ENCODE measurements at places on chromosomes 11 and 22.

DNA sequence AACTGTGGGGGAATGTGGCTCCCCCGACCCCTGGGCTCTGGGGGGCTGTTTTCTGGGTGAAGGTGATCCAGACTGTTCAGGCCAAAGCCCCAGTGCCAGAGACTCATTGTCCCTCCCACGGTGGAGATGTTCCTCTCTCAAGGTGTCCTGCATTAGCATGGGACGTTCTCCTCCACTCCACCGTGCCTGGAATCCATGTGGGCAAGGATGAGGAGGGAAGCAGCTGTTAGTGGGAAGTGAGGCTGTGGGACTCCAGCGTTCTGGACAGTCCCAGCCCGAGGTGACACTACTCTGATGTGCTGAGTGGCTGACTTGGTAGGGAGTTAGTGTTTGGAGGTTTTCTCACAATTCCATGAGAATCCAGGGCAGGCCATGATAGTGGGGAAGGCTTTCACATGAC lies 31.4 kb upstream of the CLDN5 start:
- DNase-seq = no peak

DNA sequence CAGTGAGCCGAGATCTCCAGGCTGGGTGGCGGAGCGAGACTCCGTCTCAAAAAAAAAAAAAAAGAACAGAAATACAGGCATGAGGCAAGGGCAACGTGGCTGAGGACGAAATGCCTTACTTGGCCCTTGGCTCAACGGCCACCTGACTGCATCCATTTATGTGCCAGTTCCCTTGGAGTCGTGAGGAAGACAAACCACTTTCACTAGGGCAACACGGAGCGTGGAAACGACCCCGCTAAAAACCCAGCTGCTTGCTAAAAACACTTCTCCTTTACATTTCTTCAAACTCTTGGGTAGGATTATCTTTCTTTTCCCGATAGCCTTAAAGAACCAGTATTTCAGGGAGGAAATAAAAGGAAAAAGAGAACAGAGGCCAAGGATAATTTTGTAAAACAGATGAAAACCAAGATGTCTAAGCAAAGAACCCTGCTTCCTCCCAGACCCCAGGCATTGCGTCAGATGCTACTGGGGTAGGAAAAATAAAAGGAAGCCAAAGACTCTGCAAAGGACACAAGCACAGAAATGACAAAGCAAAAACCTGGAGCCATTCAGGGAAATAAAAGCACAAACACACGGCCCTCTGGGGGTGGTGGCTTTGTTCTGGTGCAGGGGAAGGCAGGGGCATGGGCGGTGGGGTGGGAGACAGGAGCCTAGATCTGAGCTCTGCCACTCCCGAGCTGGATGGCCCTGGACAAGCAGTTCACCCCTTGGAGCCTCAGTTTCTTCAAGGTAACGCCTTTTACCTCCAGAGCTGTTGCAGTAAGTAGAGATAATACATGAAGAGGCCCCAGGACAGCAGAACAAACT lies 37.0 kb downstream of the PC start:
- no peak for DNase-seq

- no peak for DNase-seq
These were observed 8.0 kb downstream of the POU2AF1 start for GRCh38 chr11:111370902-111371578.

- peak; percentile 5 for DNase-seq
These were observed 120.1 kb upstream of the OR9Q1 start for GRCh38 chr11:57903441-57904123.

GRCh38 chr22:30041881-30042280 lies 38.4 kb upstream of the HORMAD2 start:
- DNase-seq = no peak

DNA sequence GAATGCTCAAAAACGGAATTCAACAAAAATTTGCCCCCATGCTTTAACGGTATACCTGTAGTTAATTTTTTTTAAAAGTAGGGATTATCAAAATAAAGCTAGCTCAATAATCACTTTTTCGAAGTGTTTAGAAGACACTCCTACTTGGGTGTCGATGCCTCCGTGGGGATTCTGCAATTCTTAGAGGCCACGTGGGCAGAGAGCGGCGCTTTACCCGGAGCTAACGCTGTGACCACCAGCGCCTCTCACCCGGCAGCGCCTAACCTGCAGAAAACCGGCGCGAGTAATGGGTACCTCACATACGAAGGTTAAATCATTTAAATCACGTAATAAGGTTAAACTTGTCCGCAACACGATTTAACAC lies 583 bp downstream of the TAF1D start:
- DNase-seq = peak; percentile 40

- no peak for DNase-seq
These were observed 590.2 kb upstream of the LRRC4C start for GRCh38 chr11:42049650-42050049.

GRCh38 chr11:102318469-102318868 lies 1.2 kb downstream of the BIRC3 start:
- DNase-seq = peak; percentile 26

DNA sequence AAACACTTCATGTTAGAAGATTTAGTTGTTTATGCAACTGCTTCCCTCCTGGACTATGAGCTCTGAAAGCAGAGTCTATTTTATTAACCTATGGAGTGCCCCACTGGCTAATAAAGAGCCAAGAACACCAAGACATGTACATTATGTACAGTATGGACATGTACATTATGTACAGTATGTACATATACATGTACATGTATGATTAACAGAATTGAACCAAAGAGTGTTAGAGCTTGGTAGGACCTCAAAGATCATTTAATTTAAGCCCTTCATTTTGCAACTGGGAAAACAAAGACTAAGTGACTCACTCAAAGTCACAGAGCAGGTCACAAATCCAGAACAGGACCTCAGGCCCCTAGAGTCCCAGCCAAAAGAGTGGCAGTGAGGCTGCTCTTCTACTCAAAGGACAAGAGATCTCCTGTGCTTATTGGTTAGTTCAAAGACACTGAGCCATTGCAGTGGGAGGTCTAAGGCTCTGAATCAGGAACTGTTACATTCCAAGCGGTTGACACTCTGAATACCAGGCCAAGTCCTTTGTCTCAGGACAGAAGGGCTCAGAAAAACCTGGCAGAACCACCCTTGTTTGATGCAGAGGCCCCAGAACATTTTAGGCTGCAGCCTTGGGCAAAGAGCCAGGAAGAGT lies 103.8 kb downstream of the FAM168A start:
- no peak for DNase-seq

- no peak for DNase-seq
These were observed 145.7 kb upstream of the TEAD1 start for GRCh38 chr11:12528487-12528886.

- DNase-seq = no peak
These were observed 141.6 kb downstream of the SNX19 start for GRCh38 chr11:130774703-130775102.

DNA sequence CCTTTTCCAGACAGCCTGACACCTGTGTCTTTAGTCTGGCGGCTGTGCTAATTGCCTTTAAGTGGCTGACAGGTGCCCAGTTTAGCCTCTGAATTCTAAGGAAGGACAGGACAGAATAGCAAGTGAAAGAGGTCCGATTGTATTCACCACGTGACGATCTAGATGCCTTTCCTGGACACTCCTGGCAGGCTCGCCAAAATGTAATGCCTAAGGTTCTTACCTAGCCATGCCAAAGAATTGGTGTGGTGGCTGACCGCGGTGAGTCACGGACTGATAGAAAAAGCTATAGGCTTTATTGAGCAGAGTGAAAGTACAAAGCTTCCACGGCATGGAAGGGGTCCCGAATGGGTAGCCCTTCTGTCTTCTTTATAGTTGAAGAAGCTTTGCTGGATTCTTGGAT lies 26.7 kb downstream of the ANKRD42 start:
- DNase-seq = no peak

GRCh38 chr22:24420072-24420976 lies 7.1 kb upstream of the ADORA2A start:
- no peak for DNase-seq

DNA sequence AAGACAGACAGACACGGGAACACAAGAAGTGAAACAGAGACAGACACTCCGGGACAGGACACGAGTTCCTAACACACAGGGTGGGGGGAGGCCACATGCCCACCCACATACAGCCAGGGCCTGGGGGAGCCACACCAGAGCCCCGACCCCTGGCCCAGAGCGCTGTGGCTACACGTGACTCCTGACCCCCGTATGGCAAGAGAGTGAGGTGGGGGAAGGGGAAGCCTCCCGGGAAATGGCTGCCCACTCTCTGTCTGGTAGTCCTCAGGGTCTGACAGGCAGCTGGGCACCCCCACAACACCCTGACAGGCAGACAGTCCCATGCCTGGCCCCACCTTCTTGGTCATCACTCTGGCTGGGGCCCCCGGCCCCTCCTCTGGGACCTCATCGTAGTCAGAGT lies 38.6 kb upstream of the PDE2A start:
- no peak for DNase-seq

GRCh38 chr22:37162221-37163095 lies 12.7 kb upstream of the IL2RB start:
- DNase-seq = peak; percentile 52

- DNase-seq = no peak
These were observed 9.0 kb upstream of the AHNAK start for GRCh38 chr11:62555464-62556107.

GRCh38 chr22:41844513-41844912 lies 11.6 kb downstream of the SREBF2 start:
- no peak for DNase-seq

- no peak for DNase-seq
These were observed 5.4 kb downstream of the GRK2 start for GRCh38 chr11:67271541-67272284.

DNA sequence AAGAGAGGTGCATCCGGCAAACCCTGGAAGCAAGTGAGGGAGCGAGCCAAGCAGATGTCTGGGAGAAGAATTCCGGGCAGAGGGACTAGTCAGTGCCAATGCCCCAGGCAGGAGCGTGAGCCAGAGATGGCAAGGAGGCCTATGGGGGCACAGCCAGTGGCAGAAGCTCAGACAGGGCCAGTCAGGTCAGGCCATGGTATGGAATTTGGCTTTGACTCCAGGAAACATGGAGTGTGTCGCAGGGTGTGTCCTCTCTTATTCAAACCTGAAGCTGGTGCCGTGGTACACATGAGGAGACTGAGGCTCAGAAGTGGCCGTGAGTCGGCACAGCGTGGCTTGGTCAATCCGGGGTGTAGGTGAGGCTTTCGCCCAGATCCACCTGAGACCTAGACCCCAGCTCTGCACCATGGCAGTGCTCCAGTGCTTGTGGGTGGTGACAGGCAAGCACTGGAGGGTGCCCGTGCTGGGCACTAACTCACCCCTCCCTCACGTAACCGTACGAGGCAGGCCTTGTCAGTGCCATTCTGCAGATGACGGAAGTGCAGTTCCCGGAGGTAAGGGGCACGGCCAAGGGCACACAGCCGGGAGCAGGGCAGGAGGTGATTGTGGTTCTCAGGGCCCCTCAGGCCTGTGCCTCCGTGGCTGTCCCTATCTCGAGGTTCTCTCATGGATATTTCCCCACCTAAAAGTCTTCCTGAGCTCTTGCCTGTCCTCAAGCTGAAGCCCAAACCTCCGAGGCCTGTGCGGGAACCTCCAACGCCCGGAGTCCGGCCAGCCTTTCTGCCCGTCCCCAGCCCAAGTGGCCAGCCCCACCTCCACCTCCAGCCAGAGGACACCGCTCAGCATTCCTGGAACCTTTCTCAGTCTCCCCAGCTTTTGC lies 10.6 kb upstream of the SPI1 start:
- DNase-seq = no peak

GRCh38 chr11:117423046-117423575 lies 95.5 kb downstream of the CEP164 start:
- no peak for DNase-seq

DNA sequence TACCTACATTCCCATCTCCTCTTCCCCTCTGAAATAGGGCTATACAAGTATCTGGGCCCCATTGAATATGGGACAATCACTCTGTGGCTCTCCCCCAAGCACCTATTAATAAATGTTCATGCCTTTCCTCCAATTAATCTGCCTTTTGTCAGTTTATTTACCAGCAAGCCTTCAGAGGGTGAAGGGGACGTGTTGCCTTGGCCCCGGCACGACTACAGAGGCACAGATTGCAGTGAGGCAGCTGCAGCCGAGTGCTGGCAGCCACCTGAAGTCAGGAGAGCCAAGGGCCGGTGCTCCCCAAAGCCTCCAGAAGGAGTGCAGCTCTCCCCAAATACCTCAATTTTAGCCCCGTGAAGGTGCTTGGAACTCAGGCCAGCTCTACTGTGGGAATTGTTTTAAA lies 580.9 kb upstream of the B3GAT1 start:
- DNase-seq = no peak

- no peak for DNase-seq
These were observed 29.8 kb upstream of the EED start for GRCh38 chr11:86214710-86215109.

DNA sequence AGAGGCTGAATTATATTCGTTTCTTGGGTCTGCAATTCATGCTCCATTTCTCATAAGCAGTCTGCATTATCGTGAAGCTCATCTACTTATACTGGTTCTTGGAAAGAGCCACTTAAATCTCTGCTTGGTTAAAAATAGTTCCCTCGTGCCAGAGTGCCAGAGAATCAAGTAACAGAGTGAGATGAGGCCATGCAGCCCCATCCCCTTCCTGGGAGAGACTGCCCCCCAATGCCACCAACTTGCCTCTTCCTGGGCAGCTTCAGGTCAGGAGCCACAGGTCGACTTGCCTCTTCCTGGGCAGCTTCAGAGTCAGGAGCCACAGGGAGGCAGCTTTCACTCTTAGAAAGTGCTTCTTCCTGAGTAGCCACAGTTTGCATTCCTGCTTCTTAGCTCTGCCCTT lies 223.9 kb upstream of the ZBED5 start:
- DNase-seq = no peak

DNA sequence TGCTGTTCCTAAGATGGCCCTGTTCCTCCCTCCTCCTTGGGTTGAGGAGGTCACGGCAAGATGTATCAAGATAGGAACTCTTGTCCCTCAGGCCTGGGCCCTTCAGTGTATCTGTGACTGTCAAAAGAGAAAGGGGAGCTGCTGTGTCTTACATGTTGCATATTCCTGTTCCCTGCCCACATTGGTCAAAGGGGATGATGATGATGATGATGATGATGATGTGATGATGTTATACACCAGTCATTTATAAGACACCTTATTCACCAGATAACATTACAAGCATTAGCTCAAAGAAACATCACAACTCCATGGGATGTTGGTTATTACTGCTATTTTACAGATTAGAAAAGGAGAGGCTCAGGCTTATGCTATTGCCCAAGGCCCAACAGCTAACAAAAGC lies 13.7 kb downstream of the FXYD6 start:
- no peak for DNase-seq

DNA sequence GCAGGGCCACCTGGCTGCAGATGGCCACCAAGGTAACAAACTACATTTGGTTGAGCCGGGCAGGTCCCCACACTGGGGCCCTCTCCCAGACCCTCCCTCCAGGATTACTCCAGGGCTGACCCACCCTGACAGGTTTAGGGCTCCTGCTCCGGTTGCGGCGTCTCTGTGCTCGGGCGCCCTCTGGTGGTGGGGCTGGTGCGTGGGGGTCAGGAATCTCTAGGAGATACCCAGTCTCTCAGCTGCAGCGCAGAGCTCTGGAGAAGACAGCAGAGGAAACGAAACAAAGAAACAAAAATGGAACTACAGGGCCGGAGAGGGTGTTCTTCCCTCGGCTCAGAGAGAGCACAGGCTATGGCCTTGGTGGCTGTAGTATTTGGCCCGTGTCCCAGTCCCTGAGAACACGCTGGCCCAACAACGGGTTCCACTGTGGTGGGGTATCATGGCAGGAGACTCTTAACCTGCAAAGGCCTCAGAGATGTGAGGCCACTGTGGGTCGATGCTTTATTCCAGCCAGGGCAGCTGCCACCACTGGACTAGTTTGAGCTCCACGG lies 2.4 kb downstream of the C11orf96 start:
- DNase-seq = peak; percentile 25

All from stimulated activated CD8-positive, alpha-beta memory T cell treated with anti-CD3 and anti-CD28 coated beads, Interleukin-12 subunit alpha, Interleukin-12 subunit beta, amount 100 ng/mL, for 1 hour (primary cell).